ENCODE measurements at places on chromosomes 5 and 9.

DNA sequence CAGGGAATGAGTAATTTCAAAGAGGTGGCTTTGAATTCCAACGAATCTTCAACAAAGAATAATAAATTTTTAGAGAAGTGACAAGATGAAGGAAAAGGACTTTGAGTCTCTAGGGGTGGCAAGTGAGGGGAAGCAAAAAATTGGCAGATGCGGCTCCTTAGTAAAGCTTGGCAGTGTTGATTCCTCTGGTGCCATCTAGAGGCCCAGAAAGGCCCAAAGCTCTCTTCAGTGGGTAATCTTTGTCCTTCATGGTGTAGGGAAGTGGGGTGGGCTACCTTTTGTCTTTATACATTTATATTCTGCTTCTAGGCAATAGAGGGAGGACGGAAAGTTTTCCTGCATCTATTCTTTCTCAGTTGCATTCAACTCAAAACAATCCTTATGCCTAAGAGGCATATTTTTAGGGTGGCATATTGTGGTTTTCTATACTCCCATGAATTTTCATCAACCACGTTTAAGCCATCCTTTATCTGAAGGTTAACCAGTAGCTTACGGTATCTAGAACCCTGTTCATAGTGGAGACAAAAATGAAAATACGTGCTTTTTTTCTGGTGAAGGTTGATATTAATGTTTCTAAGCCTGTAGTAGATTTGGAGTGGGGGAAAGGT lies 17.5 kb upstream of the ROPN1L start:
- DNase-seq = no peak

GRCh38 chr9:8686516-8686915 lies 886.9 kb upstream of the DMAC1 start:
- DNase-seq = no peak

DNA sequence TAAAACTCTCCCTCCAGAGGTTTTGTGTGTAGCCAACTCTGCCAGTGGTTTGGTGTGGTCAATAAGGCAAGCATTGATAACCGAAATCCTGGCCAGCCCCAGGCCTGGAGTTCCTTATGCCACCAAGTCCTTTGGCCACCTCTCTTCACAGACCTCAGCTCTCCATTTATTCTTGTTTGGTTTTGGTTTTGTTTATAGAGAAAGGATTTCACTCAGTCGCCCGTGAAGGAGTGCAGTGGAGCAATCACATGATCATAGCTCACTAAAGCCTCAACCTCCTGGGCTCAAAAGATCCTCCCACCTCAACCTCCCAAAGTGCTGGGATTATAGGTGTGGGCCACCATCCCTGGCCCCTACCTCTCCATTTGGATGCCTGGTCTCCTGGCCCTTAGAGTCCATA lies 55.4 kb upstream of the PPARGC1B start:
- no peak for DNase-seq

GRCh38 chr9:91790917-91791316 lies 159.1 kb downstream of the ROR2 start:
- DNase-seq = no peak

DNA sequence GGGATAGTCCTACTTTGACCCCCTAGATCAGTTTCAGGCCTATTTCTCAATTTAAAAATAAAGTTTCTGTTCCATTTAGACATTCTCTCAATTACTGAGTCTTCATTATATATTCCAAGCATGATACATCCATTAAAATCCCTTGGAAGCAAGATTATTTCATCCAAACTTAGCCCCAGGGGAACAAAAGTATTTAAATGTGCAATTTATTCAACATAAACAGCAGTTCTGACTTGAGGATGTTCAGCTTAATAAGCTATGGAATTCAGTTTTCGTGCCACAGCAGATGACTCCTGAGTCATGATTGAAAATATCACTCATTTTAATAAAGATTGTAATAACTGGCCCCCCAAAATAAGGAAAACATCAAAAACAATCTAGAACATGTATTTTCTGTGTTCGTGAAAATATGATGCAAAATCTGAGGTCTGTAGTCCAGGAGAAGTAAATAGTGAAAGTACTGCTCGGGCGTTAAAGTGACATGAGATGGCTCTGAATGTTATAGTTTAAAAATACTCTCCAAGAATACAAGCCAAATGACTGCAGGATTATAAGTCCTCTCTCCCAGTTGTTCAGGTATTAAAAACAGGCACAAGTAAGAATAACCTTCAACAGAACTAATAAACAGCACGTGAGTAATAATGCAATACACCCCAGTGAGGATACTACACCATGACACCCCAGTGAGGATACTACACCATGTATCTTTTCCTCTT lies 67.1 kb downstream of the RETREG1 start:
- DNase-seq = no peak

DNA sequence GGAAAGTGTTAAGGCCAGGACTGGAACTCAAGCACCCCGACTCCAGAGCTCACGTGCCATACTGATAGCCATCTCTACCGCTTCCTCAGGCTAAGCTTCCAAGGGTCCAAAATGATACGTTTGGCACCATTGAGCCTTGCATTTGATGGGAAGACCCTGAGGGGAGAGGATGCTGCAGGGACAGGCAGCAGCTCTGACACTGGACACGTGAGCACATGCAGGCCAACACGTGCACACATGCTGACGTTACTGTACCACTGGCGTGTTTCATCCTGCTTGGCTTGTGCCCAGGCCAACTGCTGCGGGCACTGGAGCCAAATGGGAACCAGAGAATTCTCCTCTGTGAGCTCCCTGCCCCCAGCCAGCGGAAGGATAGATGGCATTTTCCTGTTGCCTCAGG lies 5.2 kb downstream of the FAT2 start:
- DNase-seq = peak; percentile 46

GRCh38 chr9:32706004-32706724 lies 70.7 kb upstream of the TAF1L start:
- no peak for DNase-seq

DNA sequence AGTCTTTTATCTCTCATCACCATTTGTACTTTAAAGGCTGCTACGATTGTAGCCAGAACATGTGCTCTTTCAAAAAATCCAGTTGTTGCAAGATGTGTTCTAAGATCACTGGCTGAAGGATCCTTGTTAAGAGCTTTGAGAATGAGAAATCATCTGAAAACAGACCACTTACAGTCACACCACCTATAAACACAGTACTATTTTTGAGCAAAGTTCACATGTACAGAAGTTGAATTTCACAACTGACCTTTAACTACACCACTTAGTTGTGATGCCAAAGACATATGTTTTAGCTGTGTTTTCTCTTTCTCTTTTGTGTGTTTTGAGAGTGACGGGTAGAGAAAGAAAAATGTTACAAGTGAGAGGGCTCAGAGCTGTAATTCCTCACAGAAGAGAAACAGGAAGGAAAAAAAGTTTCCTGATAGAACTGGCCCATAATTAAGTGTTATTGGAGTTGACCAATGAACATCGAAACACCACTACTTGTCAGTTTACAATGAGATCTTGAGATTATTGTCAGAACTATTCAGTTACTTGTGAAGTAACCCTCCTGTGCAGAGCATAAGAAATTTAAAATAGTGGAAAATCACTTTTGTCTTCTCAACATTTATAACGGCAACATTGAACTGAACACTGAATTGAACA lies 245.4 kb downstream of the MLLT3 start:
- DNase-seq = no peak

DNA sequence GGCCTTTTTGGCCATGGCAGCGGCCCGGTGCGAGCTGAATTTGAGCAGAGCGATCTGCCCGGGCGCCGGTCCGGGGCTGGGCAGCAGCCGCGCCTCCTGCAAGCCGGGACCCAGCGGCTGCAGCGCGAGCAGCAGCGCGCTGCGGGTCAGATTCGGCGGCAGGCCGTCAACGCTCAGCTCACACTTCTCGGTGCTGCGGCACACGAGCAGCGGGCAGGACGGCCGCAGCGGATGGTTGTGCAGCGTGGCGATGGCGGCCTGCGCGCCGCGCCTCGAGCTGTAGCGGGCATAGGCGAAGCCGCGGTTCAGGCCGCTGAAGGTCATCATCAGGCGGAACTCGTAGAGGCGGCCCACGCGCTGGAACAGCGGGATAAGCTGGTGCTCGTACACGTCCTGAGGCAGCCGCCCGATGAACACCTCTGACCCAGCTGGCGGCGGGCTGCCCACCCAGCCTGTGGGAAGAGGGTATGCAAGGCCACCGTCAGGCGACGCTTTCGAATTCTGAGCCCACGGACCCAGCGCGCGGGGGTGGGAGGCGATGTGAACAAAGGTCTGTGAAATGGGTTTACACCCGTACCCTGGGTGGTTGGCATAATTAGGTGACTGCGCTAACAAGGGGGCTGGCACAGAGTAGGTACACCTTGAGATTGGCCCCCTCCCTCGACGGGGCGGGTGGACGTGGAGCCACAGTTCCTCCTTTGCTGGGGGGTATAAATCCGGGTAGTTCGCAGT lies 755 bp downstream of the DND1 start:
- no peak for DNase-seq

DNA sequence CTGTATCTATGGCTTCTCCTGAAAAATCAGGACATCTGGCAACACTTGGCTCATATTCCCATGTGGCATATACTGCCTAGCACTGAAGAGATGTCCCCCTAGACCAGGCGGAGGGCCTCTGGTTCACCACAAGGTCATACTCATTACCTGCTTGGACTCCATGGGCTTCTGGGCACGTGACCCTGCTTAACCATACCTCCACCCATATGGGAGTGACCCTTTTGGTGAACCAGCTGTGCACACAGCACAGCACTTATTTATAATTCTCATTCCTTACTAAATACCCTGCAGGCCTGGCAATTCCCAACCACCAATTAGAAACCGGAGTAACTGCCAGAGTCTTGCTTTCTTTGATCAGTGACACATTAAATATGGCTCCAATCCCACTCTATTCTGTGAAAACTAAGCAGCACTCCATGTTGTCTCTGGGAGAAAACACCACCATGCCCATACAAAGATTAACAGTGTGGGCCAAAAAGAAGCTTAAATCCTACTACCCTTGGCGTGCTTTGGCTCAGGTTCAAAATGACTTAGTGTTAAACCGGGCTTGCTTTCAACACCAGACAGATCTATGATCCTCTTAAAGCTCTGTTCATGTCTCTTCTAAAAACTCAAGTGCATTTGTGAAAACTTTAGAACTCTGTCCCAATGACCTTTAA lies 57.7 kb downstream of the MTMR12 start:
- no peak for DNase-seq

- no peak for DNase-seq
Measured at GRCh38 chr5:168304349-168304748, 12.9 kb downstream of the WWC1 start.

DNA sequence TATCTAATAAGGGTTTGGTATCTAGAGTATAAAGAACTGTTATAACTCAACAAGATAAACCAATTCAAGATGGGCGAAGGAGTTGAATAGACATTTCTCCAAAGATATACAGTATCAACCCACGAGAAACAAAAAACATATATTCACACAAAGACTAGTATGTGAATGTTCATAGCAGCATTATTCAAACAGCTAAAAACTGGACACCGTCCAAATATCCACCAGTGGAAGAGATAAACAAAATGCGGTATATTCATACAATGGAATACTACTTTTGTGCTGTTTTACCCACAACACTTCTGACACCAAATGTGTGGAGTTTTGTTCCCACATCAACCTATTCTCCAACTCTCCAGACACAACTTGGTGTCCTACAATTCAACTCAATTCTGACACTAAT lies 33.1 kb downstream of the EGR1 start:
- no peak for DNase-seq

DNA sequence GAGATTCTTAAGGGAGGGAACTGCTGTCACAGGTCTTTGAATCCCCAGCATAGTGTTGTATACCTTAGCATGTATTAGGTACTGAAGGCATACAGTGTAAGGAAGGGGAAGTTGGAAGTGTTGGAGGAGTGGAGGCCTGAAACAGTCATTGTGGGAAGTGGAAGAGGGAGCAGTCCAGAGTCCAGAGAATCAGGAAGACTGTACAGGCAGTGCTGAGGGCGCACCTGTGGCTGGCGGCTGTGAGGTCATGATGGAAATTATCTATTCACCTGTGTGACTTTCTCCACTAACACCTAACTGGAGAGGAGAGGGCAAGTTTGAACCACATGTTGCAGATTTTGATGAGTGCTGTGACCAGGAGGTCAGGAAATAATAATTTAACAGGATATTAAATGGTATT lies 119.7 kb upstream of the NIPBL start:
- DNase-seq = no peak

DNA sequence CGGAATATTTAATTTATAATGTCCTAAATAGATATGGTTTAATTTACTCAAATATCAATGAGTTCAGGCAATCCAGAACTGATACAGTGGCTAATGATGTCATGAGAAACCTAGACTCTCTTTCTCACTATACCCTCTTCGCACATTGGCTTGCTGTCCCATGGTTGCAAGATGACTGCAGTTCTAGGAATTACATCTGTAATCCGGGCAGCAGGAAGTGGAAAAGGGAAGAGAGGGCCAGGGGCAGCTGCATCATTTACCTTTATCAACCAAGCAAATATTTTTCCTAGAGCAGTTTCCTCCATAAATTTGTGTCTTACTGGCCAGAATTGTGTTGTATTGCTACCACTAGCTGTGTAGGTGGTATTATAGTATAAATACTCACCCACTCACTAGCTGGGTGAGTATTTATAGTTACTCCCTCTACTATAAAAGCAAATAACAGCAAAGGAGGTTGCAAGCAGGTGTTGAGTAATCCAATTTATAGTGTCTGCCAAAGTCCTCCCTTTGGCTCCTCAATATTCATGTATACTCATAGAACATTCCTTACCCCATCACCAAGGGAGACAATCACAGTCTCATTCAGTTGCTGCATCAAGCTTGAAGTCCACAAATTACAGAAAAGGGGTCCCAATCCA lies 168.8 kb downstream of the DROSHA start:
- no peak for DNase-seq

- DNase-seq = no peak
Measured at GRCh38 chr5:1703352-1704050, 96.1 kb downstream of the MRPL36 start.

DNA sequence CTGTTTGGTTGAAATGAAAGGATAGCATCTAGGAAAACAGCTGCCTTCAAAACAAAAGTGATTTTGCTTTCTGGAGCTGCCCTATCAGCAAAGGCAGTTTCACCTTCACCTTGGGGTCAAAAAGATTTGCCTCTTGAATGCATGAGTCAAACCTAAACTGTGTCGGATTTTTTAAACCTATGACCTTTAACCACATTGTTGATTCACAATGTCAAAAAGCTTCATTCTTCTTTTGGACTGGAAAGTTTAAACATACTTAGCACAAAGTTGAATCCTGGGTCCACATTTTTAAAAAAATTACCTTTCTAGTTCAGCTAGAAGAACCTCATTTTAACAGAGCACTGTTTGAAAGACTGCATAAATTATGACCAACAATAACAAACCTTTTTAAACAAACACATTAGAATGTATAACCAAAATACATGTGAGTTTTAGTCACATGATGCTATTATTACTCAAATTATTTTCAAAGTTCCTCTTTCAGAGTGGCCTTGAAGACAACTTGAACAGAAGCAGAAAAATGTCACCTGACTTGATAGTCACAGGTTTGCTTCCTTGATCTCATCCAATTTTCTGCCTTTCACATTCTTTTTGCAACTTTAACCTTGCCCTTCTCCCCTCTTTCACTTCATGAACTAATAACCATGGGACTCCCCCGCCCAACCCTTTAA lies 109.7 kb upstream of the LHFPL2 start:
- DNase-seq = no peak

GRCh38 chr5:146032911-146033310 lies 72.5 kb downstream of the PLAC8L1 start:
- peak; percentile 50 for DNase-seq
